Tibial artery (tissue), 4 donors: ENCODE measurements at places on chromosomes 2 and 18.

- DNase-seq: no peak
- H3K4me3 ChIP-seq: no peak overlapping the region
- H3K36me3 ChIP-seq: peaks cover 8% of the 10 kb centered on the region
- no peaks in the 10 kb centered on the region for H3K27me3 ChIP-seq
These were observed 41.5 kb upstream of the CHRNA1 start for GRCh38 chr2:174805803-174806202.

DNA sequence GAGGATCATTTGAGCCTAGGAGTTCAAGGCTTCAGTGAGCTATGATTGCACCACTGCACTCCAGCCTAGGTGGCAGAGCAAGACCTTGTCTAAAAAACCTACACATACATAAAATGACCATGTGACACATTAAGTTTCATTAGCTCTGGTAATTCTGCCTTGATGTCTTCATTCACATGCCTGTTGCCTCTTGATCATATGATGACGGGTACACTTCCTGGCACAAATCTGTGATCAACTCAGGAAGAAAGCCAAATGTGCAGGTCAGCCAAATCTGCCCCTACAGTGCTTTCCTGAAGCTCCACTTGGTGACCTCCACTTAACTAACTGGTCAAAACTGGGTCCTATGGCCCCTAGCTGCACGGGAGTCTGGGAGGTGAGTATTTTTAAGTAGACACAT lies 54.4 kb upstream of the B3GNT7 start:
- no peak overlapping the region for H3K27ac ChIP-seq
- no peak overlapping the region for H3K4me3 ChIP-seq
- no peaks in the 10 kb centered on the region for H3K4me1 ChIP-seq
- peaks cover 8% of the 10 kb centered on the region for H3K36me3 ChIP-seq

DNA sequence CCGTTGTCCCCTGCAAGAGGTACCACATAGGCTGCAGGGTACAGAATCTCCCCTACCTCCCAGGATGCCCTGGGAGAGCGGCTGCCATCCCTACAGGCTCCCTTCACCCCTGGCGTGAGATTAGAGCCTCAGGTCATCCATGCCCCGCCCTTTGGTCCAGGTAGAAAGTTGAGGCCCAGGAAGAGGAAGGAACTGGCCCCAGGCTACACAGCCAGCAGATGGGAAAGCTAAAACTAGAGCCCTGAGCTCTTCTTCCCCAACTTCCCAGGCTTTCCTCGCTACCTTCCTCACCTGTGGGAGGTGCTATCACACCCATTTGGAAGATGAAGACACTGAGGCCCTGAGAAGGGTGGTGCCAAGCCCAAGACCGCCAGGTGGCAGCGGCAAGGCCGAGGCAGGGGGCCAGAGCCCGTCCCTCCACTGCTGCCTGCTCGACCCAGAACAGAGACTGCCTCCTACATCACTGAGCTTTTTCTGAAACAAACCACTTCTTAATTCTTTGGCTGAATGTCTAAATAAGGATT lies 25.8 kb downstream of the CIB4 start:
- no peaks in the 10 kb centered on the region for H3K27me3 ChIP-seq
- no peak overlapping the region for H3K4me3 ChIP-seq
- H3K27ac ChIP-seq: no peak overlapping the region
- H3K36me3 ChIP-seq: no peaks in the 10 kb centered on the region
- peaks cover 42% of the 10 kb centered on the region for H3K4me1 ChIP-seq

GRCh38 chr2:53004413-53004812 lies 763.2 kb upstream of the CHAC2 start:
- no peaks in the 10 kb centered on the region for H3K36me3 ChIP-seq
- no peak overlapping the region for H3K4me3 ChIP-seq
- H3K4me1 ChIP-seq: no peaks in the 10 kb centered on the region
- DNase-seq: no peak
- H3K27me3 ChIP-seq: no peaks in the 10 kb centered on the region

DNA sequence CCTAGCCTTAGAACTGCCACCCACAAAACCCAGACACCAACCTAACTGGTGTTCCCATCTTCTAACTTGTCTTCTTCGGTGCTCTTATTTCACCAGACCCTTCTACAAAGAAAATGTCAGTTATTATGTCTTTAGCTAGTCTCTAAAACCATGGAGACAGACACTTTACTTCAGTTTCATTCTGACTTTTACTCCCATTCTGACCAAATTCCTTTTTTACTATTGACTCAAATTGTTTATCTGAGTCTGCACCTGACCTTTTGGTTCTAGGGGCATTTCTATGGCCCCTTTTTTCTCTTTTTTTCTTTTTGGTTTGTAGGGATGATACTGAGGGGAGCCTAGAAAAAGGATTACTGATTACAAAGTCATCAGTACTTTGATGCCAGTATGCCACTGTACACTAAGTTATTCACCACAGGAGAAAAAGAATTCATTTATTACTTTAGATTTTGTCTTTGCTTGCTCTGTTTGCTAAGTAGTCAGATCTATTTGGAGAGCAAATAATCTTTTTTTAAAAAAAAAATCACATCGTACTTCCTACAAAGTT lies 6.8 kb upstream of the SLC1A4 start:
- no peaks in the 10 kb centered on the region for H3K36me3 ChIP-seq
- no peaks in the 10 kb centered on the region for H3K4me1 ChIP-seq
- DNase-seq: no peak
- H3K27me3 ChIP-seq: no peaks in the 10 kb centered on the region
- H3K27ac ChIP-seq: no peak overlapping the region
- H3K4me3 ChIP-seq: no peak overlapping the region

GRCh38 chr18:10661317-10661716 lies 135.5 kb downstream of the NAPG start:
- DNase-seq: no peak
- no peaks in the 10 kb centered on the region for H3K27me3 ChIP-seq
- no peak overlapping the region for H3K27ac ChIP-seq

- H3K4me3 ChIP-seq: no peak overlapping the region
- no peaks in the 10 kb centered on the region for H3K4me1 ChIP-seq
- peaks cover 83% of the 10 kb centered on the region for H3K36me3 ChIP-seq
- no peaks in the 10 kb centered on the region for H3K27me3 ChIP-seq
- DNase-seq: no peak
- H3K27ac ChIP-seq: no peak overlapping the region
These were observed 75.9 kb downstream of the ACSL3 start for GRCh38 chr2:222936705-222937104.
